Activated CD4-positive, alpha-beta T cell treated with anti-CD3 and anti-CD28 coated beads, Interleukin-10, Interleukin-2, amounts not matched to agents 100 ng/mL and 50 ng/mL, durations not matched to agents 16 hours and 8 hours (primary cell): ENCODE measurements at places on chromosomes 1 and 21.

- DNase-seq: no peak
These were observed 10.1 kb upstream of the ADORA3 start for GRCh38 chr1:111513410-111514020.

DNA sequence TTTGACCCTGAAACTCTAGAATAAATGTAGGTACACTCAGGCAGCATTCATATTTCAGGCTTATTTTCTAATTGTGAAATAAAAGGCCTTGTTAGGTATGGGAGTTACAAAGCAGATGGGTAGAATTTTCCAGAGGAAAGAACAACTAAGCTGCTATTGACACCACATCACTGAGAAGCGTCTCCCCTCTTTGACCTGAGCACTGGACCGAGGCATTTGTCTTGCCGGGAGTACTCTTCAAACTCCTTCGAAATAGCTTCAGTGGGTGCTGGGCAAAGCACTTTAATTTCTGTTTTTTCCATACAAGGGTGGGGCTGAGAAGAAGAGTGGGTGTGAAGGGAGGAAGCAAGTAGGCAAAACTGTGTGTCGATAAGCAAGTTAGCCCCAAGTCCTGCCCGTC, 36.4 kb downstream of the ABCA4 start:
- no peak for DNase-seq

DNA sequence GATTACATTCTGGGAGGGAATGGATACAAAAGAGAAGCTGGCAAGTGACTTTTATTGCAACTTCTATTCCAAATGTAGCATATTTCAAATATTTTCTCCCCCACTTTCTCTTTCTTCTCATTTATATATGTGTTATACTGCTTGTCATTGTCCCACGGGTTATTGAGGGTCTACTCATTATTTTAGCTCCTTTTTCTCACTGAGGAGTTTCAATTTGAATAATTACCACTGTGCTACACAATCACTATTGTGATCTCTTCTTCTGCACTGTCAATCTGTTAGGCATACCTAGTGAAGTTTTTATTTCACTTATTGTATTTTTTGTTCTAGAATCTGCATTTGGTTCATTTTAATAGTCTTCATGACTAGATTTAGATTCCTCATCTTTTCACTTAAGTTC, 339.7 kb downstream of the PTPRC start:
- peak; percentile 64 for DNase-seq

DNA sequence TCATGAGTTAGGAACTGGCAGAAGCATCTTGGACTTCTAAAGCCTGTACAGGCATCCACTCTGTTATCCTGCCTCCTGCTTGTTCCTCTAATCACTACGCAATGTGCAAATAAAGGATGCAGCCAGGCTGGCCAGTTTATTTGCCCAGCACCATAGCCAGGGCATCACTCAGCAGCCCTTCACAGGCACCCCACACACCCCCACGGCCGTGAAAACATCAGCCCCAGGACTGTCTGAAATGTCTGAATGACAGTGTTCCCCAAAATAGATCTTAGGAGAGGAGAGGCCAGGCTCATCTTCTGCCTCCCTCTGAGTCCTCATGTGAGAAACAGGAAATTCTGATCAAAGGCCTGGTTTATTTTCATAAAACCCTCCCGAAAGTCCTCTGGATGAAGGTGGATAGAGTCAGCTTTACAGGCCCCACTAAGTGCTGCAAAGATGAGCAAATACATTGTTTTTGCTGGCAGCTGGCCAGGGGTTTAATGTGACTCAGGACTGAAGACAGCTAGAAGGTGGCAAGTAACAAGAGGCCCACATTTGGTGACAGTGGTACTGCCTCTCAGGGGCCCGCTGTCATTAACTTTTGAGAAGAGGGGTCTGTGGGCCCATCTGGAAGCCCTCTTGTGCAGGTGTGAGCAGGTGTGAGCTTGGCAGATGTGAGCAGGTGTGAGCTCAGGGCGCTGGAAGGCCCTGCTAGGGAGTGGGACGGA, 32.9 kb downstream of the GRHL3 start:
- peak; percentile 54 for DNase-seq

GRCh38 chr1:55582084-55582483, 366.9 kb upstream of the USP24 start:
- DNase-seq: no peak

DNA sequence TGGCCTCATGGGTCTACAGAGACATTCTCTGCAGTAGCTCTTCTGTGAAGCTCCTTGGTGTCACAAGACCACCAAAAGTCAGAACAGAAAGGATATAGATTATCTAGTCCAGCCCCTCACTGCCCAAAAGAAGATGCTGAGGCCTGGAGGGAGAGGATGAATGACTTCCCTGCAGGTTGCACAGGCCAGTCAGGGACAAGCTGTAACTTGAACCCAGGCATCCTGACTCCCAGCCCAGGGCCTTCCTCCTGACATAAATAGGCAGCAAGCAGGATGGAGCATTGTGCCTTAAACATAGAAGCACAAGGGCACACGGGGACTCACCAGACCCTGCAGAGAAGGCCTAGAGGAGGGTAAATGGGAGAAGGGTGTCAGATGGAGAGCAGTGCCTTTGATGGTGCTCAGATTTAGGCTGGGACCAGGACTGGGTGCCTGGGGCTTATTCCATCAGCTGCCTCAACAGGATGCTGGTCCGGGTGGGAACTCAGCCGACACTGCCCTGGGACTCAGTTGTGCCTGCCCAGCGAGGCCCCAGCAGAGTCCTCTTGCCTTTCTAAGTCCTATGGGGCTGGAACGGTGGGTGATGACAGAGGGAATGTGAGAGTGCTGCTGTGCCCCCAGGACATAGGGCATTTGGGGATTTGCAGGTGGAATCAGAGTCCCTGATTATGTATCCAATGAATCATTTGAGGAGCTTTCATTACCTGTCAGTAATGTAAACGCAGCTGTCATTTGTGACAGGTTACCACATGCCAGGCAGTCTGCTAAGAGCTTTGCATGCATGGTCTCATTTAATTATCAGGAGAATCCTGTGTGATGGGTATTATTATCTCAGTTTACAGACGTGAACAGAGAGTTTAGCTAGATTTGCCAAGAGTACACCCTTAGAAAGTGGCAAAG, 13.2 kb downstream of the S100A7A start:
- no peak for DNase-seq

DNA sequence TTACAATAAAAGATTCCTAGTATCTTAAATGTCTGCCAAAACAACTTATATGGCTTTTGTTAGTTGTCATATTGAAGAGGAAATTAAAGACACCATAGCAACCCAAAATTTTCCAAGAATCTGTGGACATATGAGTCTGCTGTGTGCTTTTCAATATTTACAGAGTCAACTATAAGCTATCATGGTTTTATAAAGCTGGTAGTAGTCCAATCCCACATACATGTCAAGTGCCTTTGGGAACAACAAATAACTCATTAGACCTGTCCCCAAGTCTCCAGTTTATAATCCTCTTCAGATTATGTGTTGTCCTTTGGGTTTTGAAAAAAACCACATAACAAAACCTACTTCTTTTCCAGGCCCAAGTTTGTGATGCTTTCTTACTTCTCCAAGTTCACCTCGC, 293.8 kb upstream of the USP25 start:
- no peak for DNase-seq

GRCh38 chr1:224192082-224192788, 9.2 kb downstream of the DEGS1 start:
- DNase-seq: peak; percentile 81

- DNase-seq: no peak
These were observed 72.9 kb upstream of the RGS4 start for GRCh38 chr1:162996261-162996660.

DNA sequence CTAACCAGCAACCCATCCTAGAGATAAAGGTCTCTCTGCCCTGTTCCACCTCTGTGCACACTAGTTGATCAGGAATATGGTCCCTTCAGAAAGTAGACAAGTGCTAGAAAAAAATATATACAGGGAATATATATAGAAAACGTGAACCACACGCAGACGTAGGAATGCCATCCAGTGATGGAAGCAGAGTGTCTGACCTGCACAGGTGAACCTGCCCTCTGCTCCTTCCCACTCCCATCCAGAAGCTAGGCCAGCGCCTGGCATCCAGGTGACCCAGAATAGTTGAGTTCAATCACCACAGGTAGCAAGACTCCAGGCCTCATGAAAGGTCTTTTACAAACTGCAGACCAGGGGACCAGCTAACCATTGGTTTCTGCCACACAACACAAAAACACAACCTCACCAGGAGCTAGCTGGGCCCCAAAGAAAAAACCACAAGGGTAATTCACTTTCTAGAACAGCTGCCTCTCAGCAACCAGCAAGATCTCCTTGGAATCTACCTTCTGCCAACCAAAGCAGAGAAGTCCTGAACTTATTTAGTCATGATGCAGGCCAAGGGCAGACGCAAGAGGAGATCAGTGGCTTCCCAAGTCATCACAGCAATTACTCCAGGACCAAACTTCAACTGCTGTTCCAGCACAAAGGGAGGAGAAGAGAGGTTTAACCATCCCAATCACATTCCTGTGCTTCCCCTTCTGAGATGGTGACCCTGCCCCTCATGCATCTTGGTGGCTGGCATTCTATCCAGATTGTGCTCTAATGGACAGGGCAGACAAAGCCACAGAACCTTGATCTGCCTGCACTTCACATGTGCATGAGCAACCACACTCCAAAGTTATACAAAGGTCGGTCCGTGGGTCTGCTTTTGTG, 53.0 kb downstream of the GPR161 start:
- no peak for DNase-seq

DNA sequence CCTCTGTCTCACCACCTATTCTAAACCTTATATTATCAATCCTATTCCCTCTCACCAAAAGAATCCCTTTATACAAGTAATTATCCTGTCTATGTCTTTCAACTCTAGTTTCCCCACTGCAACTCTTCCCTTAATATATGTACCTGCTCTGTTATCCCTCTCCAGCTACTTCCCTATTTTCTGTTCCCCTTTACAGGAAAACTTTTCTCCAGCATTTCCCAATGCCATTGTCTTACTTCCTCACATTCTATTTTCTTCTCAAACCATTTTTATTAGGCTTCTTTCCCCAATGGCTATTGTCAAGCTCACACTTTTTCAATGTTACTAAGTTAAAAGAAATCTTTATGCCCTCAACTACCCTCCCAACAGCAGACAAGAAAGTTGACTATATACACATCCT, 11.6 kb downstream of the DPYD start:
- no peak for DNase-seq

DNA sequence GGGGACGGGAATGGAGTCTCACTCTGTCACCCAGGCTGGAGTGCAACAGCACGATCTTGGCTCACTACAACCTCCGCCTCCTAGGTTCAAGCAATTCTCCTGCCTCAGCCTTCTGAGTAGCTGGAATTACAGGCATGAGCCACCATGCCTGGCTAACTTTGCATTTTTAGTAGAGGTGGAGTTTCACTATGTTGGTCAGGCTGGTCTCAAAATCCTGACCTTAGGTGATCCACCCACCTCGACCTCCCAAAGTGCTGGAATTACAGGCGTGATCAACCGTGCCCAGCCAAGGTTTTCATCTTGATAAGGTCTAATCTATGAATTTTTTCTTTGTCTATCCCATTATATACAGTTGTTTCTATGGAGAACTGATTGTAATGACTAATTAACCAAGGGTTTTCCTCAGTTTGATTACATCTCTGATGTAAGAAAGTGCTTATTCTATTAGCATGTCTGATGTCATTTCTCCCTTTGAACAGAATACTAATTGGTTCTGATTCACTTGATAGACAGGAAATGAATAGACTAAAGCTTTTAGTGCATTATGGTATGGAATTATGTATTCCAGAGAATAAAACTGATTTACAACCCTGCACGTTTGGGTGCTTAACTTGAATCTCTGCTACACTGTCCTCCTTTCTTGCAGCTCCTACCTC, 11.9 kb downstream of the PACC1 start:
- no peak for DNase-seq

GRCh38 chr1:3986686-3987218, 86.7 kb upstream of the C1orf174 start:
- DNase-seq: no peak

GRCh38 chr1:28756846-28757245, 20.1 kb downstream of the YTHDF2 start:
- no peak for DNase-seq

GRCh38 chr1:54559111-54559548, 11.1 kb downstream of the ACOT11 start:
- no peak for DNase-seq

- no peak for DNase-seq
These were observed 8.2 kb downstream of the SIM2 start for GRCh38 chr21:36706951-36707762.

- DNase-seq: peak; percentile 27
These were observed 8.9 kb downstream of the XKR8 start for GRCh38 chr1:27968692-27969091.

DNA sequence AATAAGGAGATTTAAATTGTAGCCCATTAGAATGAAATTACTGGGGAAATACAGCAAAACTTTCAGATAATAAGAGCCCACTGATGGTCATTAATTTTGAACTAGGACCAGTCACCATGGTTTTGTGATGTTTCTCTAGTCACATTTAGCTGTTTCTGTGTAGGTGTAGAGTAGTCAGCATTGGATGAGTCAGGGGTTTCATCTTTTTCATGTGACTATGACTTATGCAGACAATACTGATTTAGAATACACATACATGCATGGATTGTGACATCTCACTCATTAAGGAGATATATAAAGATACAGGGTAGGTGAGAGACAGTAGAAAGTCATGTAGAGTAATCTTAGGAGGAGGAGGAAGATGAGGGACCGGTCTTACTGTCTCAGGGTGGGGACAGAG, 1192.7 kb downstream of the KCNT2 start:
- no peak for DNase-seq

GRCh38 chr1:240612811-240613210, 856 bp upstream of the GREM2 start:
- DNase-seq: no peak

GRCh38 chr1:237324226-237324625, 282.2 kb downstream of the RYR2 start:
- DNase-seq: no peak

- DNase-seq: no peak
These were observed 13.0 kb upstream of the ACBD6 start for GRCh38 chr1:180515364-180515763.

GRCh38 chr1:154837672-154838171, 32.4 kb downstream of the KCNN3 start:
- no peak for DNase-seq

- no peak for DNase-seq
These were observed 119.5 kb downstream of the HMCN1 start for GRCh38 chr1:185853739-185854138.

- no peak for DNase-seq
These were observed 15.7 kb downstream of the LSS start for GRCh38 chr21:46212721-46213484.

GRCh38 chr1:6987940-6988339, 202.7 kb downstream of the CAMTA1 start:
- no peak for DNase-seq

- DNase-seq: no peak
These were observed 17.6 kb upstream of the CCSAP start for GRCh38 chr1:229360420-229360819.

GRCh38 chr1:222950892-222951291, 136.1 kb downstream of the DISP1 start:
- DNase-seq: no peak

- no peak for DNase-seq
These were observed 463.1 kb upstream of the NEGR1 start for GRCh38 chr1:72745413-72745812.

DNA sequence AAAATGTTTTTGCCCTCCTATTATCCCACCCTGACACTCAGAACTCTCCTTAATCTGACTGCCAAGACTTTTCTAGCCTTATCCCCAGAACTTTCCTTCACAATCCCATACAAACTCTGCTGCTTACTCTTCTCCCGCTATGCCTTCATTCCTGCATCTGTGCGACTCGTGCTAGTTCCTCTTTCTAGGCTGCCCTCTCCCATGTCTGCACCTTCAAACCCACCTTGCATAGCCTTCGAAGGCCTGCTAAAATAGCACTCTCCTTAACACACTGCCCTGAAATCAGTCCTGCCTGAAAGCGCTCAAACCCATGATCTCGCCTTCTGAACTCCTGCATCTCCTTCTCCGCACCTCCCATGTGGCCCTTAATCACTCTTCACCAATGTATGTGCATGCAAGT, 2.5 kb upstream of the NCF2 start:
- no peak for DNase-seq
